ENCODE measurements at places on chromosomes 5 and 9.
A peak's percentile ranks its signal among the peaks of the same experiment; 100 is the strongest.

DNA sequence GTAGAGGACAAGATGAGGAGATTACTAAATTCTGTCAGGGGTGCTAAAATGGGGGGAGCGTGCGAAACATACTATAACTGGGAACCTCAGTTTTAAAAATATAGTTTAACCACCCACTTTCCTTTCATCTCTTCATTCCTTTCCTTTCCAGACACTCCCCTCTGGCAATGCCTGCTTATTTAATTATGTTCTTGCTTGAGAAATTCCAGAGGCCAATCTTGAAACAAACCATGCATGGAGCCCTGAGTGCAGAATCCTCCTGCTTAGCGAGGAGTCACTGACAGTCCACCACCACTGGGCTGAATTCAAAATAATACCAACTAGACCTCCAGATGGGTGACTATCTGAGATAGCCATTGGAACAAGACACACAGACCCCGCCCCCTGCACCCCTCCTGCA, 29.7 kb upstream of the C9orf72 start:
- no peak for DNase-seq

DNA sequence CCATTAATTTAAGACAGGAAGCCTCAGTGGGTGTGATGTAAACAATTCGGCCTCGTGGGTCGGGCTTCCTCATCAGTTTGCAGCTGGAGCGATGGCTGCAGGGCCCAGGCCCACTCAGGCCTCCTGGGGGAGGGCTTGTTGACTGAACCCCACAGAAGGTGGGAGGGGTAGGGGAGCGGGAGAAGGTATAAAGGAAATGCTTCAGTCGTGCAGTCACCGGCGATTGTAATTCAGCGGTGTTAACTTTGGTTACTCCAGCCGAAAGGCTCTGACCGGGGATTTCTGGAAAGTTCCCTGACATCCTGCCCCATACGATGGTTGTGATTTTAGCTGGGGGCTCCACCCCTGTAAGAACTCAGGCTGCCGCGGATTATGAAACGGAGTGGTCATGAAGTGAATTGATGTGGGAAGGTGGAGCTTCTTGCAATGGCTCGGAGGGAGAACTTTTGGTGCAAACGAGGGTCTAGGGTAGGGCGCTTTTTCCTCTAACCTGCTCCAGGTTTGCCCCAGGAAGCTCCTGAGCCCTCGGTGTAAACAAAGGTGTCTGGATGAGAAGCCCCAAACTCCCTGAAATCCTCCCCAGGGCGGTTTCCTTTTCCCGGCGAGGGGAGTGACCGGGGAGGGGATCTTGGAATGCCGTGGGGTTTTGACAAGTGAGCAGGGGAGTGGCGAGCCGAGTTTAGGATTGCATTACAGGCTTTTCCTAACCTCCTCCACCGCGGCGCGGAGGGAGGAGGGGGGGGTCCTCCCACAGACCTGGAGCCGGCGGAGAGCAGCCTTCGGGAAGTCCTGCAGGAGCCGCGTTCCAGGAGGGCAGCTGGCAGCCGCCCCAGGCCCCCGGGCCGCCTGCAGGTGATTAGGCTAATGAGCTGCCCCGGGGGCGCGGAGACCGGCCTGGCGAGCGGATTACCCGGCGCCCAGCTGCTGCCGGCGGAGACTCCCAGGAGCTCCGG, 215.5 kb downstream of the PDZD2 start:
- DNase-seq = no peak

DNA sequence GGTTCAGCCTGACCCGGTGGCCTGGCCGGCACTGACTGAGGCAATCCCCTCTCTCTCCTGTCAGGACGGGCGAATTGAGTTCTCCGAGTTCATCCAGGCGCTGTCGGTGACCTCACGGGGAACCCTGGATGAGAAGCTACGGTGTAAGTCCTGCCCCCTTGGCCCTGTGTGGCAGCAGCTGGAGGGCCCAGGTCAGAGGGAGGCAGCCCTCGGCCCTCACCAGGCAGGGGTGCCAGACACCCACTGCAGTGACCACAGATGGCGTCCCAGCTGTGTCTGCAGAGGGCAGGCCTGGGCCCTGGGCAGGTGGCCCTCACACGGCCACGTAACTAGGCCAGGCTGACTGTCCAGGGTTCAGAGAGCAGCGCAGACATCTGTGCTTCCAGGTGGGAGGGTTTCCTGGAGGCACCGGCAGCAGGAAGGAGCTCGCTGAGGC, 45.9 kb upstream of the HMCN2 start:
- no peak for DNase-seq

GRCh38 chr9:36940881-36941280, 93.2 kb downstream of the PAX5 start:
- DNase-seq = no peak

GRCh38 chr9:137694962-137695875, 76.4 kb downstream of the EHMT1 start:
- peak; percentile 57 for DNase-seq

GRCh38 chr9:134240361-134240760, 76.0 kb upstream of the RNU6ATAC start:
- no peak for DNase-seq

DNA sequence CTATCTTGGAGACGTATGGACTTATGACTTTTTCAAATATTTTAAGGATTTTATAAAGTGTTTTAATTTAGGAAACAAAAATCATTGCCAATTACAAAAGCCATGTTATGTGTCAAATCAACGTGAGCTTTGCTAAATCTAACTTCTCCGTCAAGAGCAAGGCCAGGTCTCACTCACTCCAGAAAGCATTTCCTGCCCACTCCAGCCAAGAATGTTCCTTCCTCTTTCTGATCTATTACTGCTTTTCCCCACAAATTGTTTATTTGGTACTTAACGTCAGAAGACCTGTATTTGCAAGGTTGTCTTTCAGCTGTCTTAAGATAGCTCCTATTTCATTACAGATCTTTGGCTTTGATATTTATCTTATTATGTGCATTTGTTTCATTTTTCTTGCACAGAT, 193.5 kb upstream of the HAPLN1 start:
- no peak for DNase-seq

DNA sequence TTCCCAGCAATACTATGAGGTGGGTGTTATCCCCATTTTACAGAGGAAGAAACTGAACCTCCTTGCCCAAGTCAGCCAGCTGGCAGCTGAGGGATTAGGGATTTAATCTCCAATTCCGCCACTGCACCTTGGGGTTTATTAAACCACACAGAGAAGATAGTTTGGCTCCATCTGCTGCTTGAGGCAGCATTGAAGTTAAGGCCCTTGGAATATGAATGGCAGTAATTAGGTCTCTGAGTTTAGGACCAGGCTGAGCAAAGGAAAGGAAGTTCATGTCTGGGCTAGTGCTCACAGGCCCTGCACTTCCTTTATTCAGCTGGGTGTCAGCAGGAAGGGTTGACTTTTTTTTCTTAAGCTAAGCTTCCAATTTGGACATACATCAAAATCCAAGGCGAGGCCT, 86.9 kb upstream of the GDNF start:
- no peak for DNase-seq

GRCh38 chr9:94907264-94907936, 180.9 kb downstream of the AOPEP start:
- DNase-seq = no peak

GRCh38 chr5:108989761-108990392, 242.2 kb downstream of the FER start:
- no peak for DNase-seq

GRCh38 chr9:130467316-130467715, 22.6 kb downstream of the ASS1 start:
- DNase-seq = no peak

DNA sequence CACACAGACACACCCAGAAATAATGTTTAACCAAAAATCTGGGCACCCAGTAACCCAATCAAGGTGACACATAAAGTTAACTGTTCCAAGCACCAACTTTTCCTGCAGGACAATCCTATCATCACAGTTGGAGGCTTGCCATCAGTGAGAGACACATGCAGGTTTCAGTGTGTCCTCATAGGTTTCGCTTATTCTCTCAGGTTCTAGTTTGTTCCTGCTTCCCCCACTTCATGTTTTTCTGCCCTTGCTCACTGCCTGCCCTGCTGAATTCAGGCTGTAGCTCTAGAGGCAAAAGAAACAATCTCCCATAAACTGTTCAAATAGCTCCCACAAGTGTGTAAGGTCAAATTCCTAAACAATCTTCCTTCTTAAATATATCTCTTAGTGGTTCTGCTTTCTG, 20.0 kb upstream of the SHISAL2B start:
- no peak for DNase-seq

GRCh38 chr5:95035891-95036685, 248.8 kb downstream of the MCTP1 start:
- DNase-seq = no peak

DNA sequence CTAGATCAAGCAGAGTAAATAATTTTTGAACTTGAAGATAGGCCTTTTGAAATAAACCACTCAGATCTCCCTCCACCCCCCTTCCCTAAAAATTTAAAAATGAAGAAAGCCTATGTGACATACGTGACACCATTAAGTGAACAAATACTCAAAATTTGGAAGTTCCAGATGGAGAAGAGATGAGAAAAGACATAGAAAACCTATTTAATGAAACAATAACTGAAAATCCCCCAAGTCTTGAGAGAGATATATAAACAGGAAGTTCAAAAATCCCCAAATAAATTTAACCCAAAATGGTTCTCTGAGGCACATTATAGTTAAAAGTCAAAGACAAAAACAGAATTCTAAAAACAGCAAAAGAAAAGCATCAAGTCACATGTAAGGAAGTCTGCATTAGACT, 428.6 kb downstream of the PSAT1 start:
- no peak for DNase-seq

- no peak for DNase-seq
Observed at GRCh38 chr5:167998148-167998767, 293.2 kb upstream of the WWC1 start.

GRCh38 chr5:79837761-79838551, 148.3 kb downstream of the CMYA5 start:
- DNase-seq = no peak

DNA sequence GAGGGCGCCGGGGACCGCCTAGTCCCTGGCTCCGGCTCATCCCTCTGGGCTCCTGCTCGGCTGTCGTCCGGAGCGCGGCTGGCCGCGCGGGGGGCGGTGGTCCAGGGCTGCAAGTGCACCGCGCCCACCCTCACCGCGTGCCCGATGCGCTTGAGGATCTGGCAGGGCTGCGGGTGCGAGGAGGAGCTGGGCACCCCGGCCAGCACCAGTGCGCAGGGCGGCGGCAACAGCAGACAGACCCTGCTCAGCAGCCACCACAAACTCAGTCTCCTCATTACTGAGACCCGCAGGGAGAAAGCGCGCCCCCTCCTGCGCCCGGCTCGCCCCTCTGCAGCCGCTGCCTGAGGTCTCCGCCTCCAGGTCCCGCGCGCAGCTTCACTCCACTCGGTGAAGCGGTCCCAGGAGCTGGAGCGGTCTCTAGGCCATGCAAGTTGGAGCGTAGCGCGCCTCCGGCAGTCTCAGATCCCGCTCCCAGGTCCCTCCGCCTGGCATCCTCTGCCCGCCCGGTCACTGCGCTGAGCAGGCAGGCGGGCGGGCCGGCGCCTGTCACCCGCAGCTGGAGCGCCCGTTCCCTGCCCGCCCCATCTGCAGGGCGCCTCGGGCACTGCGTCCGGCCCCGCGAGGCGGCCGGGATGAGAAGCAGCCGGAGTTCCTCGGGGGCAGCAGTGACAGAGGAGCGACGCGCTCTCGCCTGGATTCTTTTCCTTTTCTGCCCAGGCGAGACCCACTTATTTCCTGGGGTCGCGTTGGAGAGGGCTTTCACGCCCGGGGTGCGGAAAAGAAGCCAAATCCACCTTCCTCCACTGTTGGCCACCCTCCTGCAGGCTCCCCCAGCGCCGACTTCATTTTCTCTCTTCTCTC, 512 bp downstream of the GRIN3A start:
- DNase-seq = no peak

Data from caudate nucleus (tissue), 63 donors.